Kidney epithelial cell (primary cell): ENCODE measurements at places on chromosomes 5 and 9.

GRCh38 chr9:35909687-35910612, 660 bp downstream of the SPAAR start:
- DNase-seq = no peak

GRCh38 chr9:27117489-27118135, 8.6 kb downstream of the TEK start:
- no peak for DNase-seq

DNA sequence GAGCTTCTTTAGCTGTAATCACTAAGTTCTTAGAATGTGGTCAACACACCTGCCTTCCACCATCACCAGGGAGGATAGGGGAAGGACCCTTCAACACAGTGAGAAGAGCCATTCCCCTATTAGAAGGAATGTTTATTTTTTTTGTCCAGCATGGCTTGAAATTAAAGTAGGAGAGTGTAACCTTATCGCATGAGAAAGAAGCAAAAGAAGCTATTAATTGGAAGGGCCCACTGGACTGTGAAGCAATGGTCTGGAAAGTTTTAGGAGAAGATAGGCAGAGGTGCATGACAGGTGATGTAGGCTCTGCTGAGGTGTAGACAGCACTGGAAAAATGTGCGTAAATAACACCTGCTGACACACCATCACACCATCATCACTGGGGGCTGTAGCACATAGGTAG, 1526.0 kb downstream of the MAT2B start:
- DNase-seq = no peak

DNA sequence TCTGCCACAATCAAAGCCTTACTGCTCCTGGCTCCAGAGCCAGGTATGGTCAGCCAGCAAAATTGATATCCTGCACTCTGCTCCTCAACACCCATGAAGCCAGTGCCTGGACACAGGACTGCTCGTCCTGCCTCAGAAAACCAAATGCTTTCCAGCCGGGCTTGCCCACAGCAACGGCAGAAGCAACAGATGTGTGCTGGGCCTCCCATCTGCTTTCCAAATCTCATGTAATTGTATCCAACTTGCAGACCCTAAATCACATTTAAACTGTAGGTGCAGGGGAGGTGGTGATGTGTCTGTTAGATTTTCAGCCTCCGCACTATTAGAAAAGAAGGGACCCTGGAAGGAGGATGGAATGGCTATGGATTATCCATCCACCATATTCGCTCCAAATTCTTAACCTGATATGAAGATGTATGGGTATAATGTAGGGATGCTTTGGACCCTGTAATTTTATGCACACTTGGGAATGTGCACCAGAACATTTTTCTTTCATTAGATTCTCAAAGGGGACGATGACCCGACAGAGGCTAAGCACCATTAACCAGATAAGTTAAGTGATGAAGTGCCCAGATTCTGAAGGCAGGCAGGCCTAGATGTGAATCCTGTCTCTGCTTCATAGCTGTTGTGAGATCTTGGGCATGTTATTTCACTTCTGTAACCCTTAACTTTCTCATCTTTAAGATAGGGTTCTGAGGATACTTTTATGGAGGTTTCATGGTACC, 58.2 kb downstream of the EXOSC2 start:
- DNase-seq = no peak

DNA sequence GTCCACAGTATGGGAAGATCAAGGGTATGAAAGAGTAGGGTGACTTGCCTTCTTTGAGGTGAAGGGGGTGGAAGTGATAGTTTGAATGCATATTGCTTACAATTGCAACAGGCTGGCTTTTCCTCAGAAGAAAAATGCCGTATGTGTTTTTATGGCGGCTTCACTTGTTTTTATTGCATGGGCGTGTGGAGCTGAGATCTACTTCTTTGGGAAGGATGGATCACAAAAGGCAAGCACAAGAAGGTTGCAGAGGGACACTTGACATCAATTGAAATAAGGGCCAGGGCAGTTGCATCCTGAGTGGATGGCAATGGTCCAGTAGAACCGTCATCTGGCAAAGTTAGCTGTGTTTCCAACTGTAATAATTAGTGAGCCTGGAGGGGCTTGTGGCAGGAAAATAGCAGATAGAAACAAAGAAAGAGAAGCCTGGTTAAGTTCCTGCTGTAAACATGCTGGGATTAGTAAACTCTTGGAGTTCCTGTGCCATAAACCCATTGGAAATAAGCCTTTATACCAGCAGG, 138.4 kb downstream of the NTRK2 start:
- no peak for DNase-seq

GRCh38 chr9:131612851-131613250, 67.5 kb downstream of the PRRT1B start:
- no peak for DNase-seq

DNA sequence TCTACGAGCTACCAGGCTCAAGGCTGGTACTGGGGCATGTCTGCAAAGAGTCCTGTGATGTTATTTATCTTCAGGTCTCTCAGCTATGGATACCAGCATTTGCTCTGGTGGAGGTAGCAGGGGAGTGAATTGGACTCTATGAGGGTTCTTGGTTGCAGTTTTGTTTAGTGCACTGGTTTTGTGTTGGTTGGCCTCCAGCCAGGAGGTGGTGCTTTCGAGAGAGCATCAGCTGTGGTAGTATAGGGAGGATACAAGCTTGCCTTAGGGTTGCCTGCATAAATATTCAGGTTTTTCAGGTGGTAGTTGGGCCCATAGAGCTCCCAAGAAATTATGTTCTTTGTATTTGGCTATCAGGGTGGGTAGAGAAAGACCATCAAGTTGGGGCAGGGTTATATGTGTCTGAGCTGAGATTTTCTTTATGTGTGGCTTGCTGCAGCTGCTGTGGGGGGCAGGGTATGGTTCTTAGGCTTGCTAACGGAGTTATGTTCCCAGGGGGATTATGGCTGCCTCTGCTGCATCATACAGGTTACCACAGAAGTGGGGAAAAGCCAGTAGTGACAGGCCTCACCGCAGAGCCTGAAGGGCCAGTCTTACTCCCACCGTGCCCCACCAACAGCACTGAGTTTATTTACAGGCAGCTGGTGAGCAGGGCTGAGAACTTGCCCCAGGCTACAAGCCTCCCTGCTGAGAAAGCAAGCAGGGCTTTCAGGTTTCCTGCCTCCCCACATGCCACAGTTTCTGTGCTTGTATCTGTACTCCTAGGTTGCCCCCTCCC, 9.7 kb upstream of the RIOK2 start:
- no peak for DNase-seq

DNA sequence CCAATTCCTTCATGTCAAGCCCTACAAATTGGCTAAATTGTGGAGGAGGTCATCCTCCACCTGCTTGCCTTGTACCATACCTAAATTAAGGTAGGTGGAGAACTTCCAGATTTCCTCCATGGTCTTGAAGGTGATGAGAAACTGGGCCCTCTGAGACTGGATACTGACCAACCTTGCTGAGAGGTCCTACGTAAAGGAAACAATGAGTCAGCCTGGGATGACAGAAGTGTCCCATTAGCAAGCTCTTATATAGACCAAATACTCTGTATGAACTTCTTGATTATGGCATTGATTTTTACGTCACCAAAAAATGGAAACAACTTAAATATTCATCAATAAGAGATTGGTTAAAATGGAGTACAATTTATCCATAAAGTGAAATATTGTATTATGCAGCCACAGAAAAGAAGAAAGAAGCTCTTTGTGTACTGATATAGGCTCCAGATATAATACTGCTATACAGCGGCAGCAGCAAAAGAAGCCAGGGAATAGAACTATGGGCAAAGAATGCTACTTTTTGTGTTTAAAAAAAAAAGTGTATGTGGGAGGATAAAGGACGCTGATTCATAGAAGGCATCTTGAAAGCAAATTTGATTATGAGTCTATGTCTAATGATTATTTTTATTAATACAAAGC, 18.3 kb downstream of the SH3TC2 start:
- no peak for DNase-seq

DNA sequence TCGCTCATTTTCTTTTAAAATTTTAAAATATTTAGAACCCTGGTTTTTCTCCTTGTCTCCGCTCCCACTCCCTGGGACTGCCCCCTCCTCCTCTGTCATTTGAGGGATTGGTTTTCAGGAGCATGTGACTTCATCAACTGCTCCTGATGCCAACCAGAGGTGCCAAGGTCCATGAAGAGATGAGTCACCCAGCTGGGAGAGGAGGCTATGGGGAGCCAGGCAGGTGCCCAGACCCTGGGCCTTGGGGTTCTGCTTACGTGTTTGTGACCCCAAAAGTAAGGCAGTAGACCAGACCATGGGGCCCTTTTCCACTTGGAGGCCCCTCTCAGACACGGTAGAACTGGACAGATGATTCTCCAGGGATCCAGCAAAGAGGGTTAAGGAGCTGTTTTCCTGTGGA, 167.0 kb downstream of the FGF18 start:
- DNase-seq = no peak

DNA sequence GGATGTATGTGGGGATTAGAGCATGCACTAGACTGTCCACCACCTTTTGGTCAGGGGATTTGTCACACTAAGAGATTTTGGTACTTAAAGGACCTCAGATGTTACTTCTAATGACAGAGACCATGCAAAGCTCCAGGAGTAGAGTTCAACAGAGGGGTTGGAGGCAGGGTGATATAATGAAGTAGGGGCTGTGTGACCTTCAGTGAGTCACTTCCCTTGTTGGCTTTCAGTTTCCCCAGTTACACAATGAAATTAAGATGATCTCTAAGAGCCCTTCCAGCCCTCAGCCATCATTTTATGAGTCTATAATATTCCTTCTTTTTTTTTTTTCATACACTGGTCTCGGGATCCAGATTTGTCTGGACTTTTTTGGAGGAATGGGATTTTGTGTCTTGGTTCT, 26.8 kb downstream of the GLRA1 start:
- no peak for DNase-seq

DNA sequence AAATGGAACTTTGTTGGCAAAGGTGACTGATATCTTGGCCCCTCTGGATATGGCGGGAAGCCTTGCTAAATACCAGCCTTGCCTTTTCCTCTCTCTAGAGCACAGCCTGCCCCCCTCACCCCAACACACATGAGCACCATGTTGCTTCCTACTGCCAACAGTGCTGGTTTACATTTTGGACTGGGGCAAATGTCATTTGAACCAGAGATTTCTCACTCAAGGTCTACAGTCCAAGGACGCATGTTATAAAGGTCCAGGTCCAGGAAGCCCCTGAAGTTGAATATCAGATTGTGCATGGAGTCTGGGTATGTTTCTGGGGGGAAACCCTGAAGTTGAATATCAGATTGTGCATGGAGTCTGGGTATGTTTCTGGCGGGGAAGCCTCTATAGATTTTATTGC, 19.9 kb downstream of the NEURL1B start:
- DNase-seq = no peak

DNA sequence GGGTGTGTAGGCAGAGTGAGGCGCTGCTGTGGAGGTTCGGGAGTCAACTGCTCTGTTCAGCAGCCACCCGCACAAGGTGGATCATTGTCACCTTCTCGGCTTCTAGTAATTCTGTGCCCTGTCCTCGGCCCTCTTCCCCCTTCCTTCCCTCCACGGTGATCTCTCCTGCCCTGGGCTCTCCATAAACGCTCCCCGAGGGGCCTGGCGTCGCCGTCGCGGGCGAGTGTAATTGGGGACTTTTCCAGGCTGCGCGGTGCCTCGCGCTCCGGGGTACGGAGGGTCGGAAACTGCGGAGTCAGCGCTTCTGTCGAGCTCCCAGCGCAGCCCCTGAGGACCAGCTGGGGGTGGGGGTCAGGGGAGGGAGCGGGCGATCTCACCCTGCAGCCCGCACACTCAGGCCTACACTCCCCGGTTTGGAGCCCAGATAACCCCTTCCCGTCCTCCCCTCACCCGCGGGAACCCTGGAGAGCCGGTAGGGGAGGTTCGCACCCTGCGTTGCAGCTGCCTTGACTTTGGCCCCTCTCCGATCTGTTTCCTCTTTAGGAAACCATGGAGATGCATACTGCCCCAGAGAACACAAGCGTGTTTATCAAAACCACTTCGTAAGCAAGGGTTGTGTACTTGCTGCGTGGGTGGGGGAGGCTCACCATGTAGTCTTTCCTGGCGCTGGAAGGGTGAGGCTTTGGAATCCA, 188.3 kb upstream of the ZNF618 start:
- DNase-seq = no peak

DNA sequence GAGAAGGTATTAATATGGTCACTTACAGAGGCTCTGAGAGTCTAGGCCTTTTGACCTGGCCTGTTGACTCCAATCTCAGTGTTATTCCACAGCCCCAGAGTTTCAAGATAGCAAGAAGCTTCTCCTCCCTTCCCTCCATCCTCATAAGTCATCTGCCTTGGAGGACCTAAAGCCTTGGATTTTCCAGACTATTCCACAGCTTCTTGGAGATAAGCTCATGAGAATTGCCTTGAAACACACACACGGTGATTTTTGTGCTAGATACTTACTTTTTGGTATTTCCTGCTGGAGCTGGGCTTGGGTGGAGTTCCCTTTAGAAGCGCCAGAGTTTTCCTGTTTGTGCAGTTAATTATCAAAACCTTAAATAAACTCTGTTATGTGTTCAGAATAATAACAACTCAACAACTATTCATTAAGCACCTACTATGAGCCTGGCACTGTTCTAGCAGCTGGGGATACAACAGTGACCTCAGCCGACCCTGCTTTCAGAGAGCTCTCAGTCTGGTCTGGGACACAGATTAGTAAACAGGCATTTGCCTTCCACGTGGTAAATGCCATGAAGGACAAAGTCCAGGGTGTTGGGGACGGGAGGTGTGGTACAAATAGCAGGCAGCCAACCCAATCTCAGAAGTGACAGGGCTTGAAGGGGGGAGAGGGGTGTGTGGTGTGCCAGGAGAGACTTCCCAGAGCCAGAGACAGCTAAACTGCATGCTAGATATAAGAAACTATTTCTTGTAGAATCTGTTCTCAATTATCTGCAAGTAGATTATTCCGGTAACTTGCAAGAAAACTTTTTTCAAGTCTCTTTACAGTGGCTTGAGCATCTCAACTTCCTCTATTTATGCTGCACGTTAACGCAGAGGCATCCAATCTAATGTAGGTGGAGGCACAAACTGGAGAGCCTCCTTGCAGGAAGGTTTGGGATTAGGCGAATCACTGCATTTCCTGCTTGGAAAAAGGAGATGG, 55.9 kb upstream of the KLF9 start:
- DNase-seq = no peak

GRCh38 chr5:180291234-180291940, 496 bp downstream of the MAPK9 start:
- DNase-seq = no peak

- no peak for DNase-seq
Observed at GRCh38 chr5:135214897-135215616, 181.0 kb upstream of the PITX1 start.

DNA sequence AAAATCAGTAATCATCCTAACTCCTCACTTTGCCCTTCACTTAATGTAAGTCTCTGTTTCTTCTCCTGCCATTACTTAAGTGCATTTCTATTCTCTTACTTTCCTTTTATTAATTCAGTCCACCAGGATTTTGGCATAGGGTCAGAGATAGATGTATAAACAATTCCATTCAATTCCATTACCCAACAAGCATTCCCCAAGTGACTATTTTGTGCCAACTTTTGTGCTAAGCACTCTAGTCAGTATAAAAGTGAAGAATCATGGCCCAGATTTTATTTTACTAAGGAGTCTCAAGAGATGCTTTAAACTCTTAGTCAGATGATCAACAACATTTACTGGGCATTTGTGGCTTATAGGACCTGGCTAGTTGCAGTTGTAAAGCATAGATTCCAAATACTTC, 159.3 kb downstream of the DMAC1 start:
- DNase-seq = no peak
